ENCODE measurements at places on chromosomes 16 and 17.
A peak's percentile ranks its signal among the peaks of the same experiment; 100 is the strongest.

- DNase-seq: peak; percentile 29
Measured at GRCh38 chr16:81513204-81514040, 68.8 kb downstream of the CMIP start.

- no peak for DNase-seq
Measured at GRCh38 chr16:56630134-56630533, 2.3 kb upstream of the MT1M start.

GRCh38 chr16:30533748-30534367 lies 800 bp downstream of the ZNF747 start:
- DNase-seq: peak; percentile 55

DNA sequence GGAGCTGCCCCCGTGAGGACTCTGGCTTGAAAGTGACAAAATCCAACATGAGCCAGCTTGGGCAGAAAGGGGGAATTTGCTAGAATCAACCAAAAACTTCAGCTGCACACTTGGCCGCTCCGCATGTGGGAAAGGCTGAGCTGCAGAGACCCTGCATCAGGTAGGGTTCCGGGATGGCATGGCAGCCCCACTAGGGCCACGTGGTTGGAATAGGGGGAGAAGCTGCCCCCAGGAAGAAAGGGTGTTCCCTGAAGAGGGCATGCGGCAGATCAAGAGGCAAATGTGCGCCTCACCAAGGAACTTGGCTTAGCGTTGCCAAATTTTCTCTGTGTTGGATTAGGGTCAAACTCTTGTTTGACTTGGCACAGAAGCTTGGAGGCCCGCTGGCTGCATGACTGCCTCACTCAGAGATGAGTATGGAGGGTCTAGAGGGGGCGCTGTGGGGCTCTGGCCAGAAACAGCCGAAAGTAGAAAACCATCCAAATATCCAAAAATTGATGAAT lies 29.2 kb upstream of the WFIKKN2 start:
- DNase-seq: no peak

GRCh38 chr16:52741351-52741750 lies 194.4 kb upstream of the TOX3 start:
- DNase-seq: no peak

GRCh38 chr17:10812674-10813073 lies 8.8 kb upstream of the TMEM238L start:
- DNase-seq: peak; percentile 49

GRCh38 chr16:25094596-25094995 lies 16.9 kb upstream of the LCMT1 start:
- no peak for DNase-seq

DNA sequence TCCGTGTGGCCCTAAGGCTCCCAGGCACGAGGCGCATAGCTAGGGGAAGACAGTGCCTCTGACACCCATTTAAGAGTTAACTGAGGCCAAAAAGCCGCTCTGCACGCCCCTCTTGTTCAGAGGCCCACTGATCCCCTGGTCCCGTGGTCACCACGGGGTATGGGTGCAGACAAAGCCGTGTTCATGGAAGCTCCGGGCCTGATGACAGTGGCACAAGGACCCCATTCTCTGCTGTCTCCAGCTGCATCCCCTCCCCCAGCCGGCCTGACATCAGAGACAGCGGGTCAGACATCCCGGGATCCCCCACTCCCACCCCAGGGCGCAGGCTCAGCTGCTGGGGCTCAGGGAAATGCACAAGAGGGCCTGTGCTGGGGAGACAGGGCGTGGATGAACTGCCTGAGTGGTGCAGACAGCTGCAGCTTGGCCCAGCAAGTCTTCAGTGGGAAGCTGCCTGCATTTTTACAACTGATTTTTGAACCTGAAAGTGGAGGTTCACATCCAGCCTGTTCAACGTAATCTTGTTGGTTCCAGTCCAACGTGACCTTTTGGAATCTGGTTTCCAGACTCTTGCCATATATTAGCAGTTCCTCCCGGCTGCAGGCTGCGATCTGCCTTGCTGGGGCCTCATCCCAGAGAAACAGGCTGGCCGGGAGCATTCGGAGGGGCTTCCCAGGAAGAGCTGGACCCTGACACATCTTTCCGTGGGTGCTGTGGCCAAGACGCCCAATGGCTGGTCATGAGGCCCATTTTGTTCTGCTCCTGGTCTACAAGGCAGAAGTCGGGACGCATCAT lies 9.7 kb upstream of the BAHCC1 start:
- no peak for DNase-seq
